Aorta (tissue), 5 donors: ENCODE measurements at places on chromosomes 3 and 15. TPM values are rescaled to one million over a fixed set of nuclear protein-coding genes. Genes with fewer than 3 reads are reported as not detected.

Gene DUOXA1
- 0.23 TPM for total RNA-seq

Gene DGKG
- 37.1 TPM for total RNA-seq

Gene GUCA1C
- total RNA-seq, result not detected

Gene TIMP4
- 8.3 TPM for total RNA-seq

GRCh38 chr3:134737516-134737915 is 57.5 kb upstream of the EPHB1 start:
- DNase-seq, result no peak
- no peaks in the 10 kb centered on the region for H3K4me1 ChIP-seq
- H3K4me3 ChIP-seq, result no peak overlapping the region
- no peak overlapping the region for H3K27ac ChIP-seq
- no peaks in the 10 kb centered on the region for H3K36me3 ChIP-seq

GRCh38 chr3:100609963-100610362 is 562 bp downstream of the ADGRG7 start:
- no peaks in the 10 kb centered on the region for H3K27me3 ChIP-seq
- no peaks in the 10 kb centered on the region for H3K36me3 ChIP-seq
- DNase-seq, result no peak
- no peaks in the 10 kb centered on the region for H3K4me1 ChIP-seq

DNA sequence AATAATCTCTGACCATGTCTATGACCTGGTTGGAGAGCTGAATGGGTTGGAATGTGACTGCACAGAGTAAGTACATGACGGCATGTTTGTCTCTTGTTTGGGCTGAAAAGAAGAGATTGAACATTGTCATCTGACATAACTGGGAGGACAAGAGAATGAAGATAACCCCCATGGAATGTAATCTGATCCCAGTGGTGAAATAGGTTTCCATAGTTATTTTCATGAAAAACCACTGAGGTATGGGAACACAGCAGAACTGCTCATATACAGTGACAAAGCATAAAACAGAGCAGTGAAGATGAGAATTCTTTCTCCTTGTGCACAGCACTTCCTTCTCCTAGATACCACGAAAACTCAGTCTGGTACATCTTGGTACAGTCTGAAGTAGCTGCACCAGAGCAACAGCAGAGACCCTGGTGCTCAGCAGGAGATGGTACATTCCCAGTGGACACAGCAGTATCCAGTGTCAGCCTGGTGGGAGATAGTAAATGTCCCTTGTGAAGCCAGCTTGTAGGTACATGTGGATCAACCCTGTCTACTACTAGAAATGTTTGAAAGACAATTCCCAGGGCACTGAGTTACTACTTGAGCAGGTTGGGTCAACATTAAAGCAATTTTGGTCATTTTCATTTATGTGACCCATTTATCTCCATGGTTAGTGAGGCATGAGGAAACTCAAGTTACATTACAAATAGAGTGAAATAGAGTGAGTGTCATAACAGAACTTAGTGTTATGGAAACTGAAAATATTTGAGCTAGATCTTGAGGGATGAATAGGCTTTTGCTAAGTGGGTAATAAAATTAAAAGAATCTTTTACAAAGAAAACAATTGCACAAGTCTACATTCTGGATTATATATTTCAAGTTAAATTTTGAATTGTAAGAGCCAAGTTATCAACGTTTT is 178.3 kb downstream of the SUCNR1 start:
- no peak overlapping the region for H3K4me3 ChIP-seq
- H3K4me1 ChIP-seq, result no peaks in the 10 kb centered on the region
- no peak overlapping the region for H3K27ac ChIP-seq
- H3K27me3 ChIP-seq, result no peaks in the 10 kb centered on the region

- no peaks in the 10 kb centered on the region for H3K4me1 ChIP-seq
- DNase-seq, result no peak
- H3K27me3 ChIP-seq, result no peaks in the 10 kb centered on the region
- H3K36me3 ChIP-seq, result no peaks in the 10 kb centered on the region
These were observed 86.6 kb downstream of the FMN1 start for GRCh38 chr15:33107950-33108349.

DNA sequence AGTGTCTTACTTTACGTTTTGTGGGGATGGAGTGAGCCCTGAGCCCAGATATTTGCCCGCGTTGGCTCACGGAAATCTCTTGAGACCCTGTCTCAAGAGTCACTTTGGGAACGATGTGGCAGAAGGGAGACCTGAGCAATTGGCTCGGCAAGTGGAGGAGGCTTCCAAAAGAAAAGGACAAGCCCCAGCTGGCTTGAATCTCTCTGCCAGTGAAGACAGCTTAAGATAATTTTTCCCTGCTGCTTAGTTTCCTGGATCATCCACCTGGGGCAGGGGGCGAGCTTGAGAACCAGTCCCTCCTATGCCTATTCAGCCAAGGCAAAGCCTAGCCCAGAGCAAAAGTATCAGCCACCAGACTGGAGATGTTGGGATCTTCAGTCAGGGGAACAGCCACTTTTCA is 708 bp downstream of the SEC22A start:
- DNase-seq, result no peak
- peak overlapping the region; percentile 91 for H3K4me3 ChIP-seq
- H3K27ac ChIP-seq, result no peak overlapping the region
- H3K36me3 ChIP-seq, result no peaks in the 10 kb centered on the region
- no peaks in the 10 kb centered on the region for H3K27me3 ChIP-seq

- DNase-seq, result no peak
- no peak overlapping the region for H3K27ac ChIP-seq
- H3K4me3 ChIP-seq, result no peak overlapping the region
- no peaks in the 10 kb centered on the region for H3K27me3 ChIP-seq
These were observed 19.5 kb downstream of the MESD start for GRCh38 chr15:80970018-80970657.

DNA sequence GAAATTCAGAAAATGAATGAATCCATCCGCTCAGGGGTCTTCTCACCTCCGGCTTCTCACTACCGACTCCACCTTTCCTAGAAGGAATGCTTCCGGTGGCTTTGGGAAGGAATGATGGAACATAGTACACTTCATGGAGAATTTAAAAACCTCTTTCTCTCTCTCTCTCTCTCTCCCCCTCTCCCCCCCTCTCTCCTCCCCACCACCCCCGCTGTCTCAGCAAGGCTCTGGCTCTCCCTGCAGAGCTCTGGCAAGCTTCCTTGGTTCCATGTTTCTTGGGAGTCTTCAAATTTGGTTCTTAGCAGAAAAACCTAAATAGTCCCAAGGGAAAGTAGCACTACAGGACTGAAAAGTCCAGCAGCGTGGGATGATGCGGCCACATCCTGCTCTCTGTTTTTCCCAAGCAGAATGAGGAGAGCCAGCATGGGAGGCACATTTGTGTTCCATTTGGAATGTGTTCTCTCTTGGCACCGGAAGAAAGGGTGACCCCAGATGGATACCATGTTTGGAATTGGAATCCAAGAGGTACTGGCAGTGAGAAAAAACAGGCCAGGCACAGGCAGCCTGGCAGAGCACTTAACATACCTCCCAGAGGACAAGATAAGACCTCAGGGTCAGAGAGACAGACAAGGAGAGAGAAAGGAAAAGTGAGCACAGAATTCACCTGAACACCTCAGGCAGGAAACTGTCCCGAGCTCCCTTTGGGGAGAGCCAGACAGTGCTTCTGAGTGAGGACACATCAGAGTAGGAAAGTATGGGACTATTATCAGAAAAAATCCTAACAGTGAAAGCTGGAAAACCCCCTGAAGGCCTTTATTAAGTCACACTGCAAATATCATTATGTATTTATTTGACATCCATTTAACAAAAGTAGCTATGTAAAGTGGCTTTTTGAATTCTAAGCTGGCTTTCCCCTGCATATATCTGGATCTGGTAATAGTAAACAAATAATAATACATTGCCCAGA is at the start of gene POPDC2:
Gene POPDC2 (minus strand): TSS at position 116 of the 967 bp plus-strand sequence. CDS start 166 bp downstream, outside the sequence.
- H3K4me3 ChIP-seq, result no peak within 1 kb of the TSS
- H3K27ac ChIP-seq, result no peak within 1 kb of the TSS
- H3K36me3 ChIP-seq, result no peaks in the 10 kb centered on the region
- peaks cover 5% of the 10 kb centered on the region for H3K4me1 ChIP-seq
- no peaks in the 10 kb centered on the region for H3K27me3 ChIP-seq

DNA sequence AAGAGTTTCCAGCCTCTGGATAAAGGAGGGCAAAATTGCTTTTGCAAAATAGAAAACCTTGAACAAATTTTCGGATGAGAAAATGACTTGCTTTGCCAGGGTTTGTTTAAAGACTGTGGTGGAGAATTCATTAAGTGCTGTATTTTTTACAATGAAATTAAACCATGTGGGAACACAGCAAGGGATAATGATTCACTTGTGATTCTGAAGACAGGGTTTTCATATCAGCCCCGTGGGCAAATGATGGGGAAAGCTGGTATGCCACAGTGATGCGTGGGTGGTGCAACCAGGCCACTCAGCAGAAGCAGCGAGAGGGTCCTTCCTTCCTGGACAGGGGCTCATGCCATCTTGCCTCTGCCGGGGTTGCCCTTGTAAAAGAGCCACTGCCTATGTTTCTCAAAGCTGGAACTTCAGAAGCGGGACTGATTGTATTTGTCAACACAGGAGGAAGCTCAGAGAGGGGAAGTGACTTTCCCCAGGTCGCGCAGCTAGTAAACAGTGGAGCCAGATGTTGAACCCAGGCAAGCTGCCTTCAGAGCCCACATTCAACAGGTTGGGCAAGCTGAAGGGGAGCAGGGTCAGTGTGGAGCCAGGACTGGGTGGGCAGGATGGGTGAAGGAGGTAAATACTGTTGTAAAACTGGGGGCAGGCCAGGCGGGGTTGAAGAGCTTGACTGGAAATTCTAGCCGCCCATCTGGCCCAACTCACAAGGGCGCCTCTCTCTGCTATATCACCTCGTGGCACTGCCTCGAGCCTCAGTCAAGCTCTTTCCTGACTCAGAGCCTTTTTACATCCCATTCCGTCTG is 79.1 kb downstream of the TOP2B start:
- no peaks in the 10 kb centered on the region for H3K36me3 ChIP-seq
- no peak overlapping the region for H3K4me3 ChIP-seq
- H3K4me1 ChIP-seq, result no peaks in the 10 kb centered on the region
- DNase-seq, result no peak

- H3K36me3 ChIP-seq, result no peaks in the 10 kb centered on the region
- DNase-seq, result no peak
- no peaks in the 10 kb centered on the region for H3K4me1 ChIP-seq
- H3K27ac ChIP-seq, result no peak overlapping the region
These were observed 75.6 kb upstream of the CHRNB4 start for GRCh38 chr15:78716651-78717050.

DNA sequence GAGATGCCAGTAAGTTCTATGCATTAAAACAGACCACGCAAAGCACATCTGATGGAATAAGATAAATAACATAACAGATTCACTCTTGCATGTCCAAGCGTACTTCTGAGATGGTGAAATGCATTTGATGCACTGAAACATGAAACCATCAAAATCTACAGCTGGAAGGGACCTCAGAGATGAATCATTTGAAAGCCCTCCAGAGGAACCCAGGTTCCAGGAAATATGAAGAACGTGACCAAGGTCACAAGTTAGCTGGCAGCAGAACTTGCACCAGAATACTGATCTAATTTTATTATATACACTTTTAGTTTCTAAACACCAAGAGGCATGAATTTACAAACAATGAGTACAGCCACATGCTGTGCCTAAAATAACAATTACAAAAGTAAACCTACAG is 957.1 kb downstream of the FHIT start:
- H3K4me1 ChIP-seq, result no peaks in the 10 kb centered on the region
- no peak overlapping the region for H3K4me3 ChIP-seq
- no peak for DNase-seq
- no peak overlapping the region for H3K27ac ChIP-seq
- no peaks in the 10 kb centered on the region for H3K27me3 ChIP-seq

DNA sequence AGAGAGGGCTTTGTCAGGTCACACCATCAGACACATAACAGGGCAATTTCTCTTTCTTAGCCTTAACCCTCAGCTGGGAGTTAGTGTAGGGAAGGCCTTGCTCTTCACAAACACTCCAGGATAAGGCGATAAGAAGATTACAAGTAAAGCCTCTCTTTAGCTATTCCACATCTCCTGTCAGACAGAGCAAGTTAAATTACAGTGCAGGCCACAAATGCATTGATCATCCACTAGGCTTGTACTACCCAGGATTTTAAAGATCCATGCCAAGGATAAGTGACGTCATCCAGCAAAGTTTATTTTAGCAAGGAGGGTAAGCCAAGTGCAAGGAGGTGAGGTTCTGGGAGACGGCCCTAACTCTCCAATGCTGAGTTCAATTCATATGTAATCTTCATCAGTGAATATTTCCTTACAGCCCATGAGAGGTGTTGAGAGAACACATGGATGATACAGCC is 890.6 kb upstream of the NR2F2 start:
- H3K27ac ChIP-seq, result no peak overlapping the region
- no peak for DNase-seq
- no peaks in the 10 kb centered on the region for H3K27me3 ChIP-seq
- H3K4me1 ChIP-seq, result no peaks in the 10 kb centered on the region
- H3K36me3 ChIP-seq, result no peaks in the 10 kb centered on the region

GRCh38 chr3:101527441-101527840 is 14.4 kb upstream of the SENP7 start:
- H3K36me3 ChIP-seq, result no peaks in the 10 kb centered on the region
- DNase-seq, result no peak
- no peak overlapping the region for H3K27ac ChIP-seq
- no peaks in the 10 kb centered on the region for H3K4me1 ChIP-seq

DNA sequence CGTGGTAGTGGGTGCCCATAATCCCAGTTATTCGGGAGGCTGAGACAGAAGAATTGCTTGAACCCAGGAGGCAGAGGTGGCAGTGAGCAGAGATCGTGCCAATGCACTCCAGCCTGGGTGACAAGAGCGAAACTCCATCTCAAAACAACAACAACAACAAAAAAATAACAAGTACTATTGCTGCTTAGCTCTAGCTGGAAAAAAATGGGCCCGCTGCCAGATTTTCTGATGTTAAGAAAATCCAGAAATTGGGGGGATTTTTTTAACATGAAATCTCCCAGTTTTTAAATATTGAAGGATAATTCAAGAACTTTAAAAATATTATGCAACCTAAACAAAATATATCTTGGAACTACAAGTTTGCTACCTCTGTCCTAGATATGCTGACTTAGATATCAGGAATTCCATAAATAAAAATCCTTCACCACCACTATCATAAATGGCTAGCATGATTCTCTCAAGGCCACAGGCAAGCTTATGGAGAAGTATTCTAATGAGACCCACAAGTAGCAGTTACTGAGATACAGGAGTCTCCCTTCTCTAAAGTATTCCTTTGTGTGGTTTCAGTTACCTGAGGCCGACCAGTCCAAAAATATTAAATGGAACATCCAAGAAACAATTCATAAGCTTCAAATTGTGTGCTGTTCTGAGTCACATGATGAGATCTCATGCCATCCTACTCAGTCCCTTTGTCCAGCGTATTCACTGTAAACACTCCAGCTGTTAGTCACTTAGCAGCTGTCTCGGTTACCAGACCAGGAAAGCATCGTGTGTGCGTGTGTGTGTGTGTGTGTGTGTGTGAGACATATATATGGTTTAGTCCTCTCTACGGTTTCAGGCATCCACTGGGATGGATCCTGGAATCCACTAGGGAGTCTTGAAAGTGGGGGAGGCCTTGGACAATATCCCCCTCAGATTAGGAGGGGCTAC is 277.2 kb downstream of the TBL1XR1 start:
- no peaks in the 10 kb centered on the region for H3K36me3 ChIP-seq
- no peak overlapping the region for H3K27ac ChIP-seq
- H3K4me3 ChIP-seq, result no peak overlapping the region

- no peak overlapping the region for H3K27ac ChIP-seq
- no peaks in the 10 kb centered on the region for H3K27me3 ChIP-seq
- H3K4me3 ChIP-seq, result no peak overlapping the region
These were observed 170.5 kb upstream of the PROK2 start for GRCh38 chr3:71955240-71956068.
